Esophagus squamous epithelium (tissue), 5 donors: ENCODE measurements at places on chromosomes 13 and 19.

GRCh38 chr19:44767295-44768180 lies 10.2 kb upstream of the CBLC start:
- H3K27ac ChIP-seq: no peak overlapping the region
- no peaks in the 10 kb centered on the region for H3K36me3 ChIP-seq
- H3K27me3 ChIP-seq: no peaks in the 10 kb centered on the region
- H3K4me3 ChIP-seq: no peak overlapping the region

GRCh38 chr13:25660996-25661395 lies 289.2 kb downstream of the ATP8A2 start:
- no peaks in the 10 kb centered on the region for H3K36me3 ChIP-seq
- no peak overlapping the region for H3K27ac ChIP-seq
- H3K27me3 ChIP-seq: no peaks in the 10 kb centered on the region
- DNase-seq: no peak
- H3K4me1 ChIP-seq: no peaks in the 10 kb centered on the region

- H3K4me3 ChIP-seq: peak within 1 kb of the TSS; percentile 46
- DNase-seq: peak; percentile 61
- H3K27me3 ChIP-seq: no peaks in the 10 kb centered on the region
- no peaks in the 10 kb centered on the region for H3K36me3 ChIP-seq
- H3K4me1 ChIP-seq: peaks cover 8% of the 10 kb centered on the region
Measured at GRCh38 chr13:99606324-99607066, 105.2 kb downstream of the TM9SF2 start.

DNA sequence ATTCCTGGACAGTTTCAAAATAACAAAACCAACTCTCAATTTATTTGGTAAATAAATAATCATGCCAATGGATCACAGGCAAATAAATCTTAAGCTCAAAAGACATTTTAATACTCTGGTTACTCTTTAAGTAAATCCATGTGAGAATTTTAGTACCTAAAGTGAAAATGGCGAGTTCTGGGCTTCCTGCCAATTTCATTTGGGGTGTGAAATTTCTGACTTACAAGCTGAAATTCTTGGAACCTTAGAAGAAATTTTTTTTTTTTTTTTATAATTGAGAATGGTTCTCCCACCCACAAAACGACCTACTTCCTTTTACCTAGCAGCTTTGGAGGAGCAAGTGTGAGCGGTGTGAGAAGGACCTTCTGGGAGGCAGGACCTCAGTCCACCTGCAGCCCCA lies 354.5 kb upstream of the NBEA start:
- H3K4me1 ChIP-seq: no peaks in the 10 kb centered on the region
- no peak overlapping the region for H3K27ac ChIP-seq
- H3K36me3 ChIP-seq: no peaks in the 10 kb centered on the region
- no peak overlapping the region for H3K4me3 ChIP-seq
